ENCODE measurements at places on chromosomes 16 and 17.
A peak's percentile ranks its signal among the peaks of the same experiment; 100 is the strongest.

- DNase-seq: no peak
Measured at GRCh38 chr17:82018152-82018988, 4.3 kb downstream of the CENPX start.

GRCh38 chr16:79959226-79959625, 358.7 kb upstream of the MAF start:
- DNase-seq: no peak

DNA sequence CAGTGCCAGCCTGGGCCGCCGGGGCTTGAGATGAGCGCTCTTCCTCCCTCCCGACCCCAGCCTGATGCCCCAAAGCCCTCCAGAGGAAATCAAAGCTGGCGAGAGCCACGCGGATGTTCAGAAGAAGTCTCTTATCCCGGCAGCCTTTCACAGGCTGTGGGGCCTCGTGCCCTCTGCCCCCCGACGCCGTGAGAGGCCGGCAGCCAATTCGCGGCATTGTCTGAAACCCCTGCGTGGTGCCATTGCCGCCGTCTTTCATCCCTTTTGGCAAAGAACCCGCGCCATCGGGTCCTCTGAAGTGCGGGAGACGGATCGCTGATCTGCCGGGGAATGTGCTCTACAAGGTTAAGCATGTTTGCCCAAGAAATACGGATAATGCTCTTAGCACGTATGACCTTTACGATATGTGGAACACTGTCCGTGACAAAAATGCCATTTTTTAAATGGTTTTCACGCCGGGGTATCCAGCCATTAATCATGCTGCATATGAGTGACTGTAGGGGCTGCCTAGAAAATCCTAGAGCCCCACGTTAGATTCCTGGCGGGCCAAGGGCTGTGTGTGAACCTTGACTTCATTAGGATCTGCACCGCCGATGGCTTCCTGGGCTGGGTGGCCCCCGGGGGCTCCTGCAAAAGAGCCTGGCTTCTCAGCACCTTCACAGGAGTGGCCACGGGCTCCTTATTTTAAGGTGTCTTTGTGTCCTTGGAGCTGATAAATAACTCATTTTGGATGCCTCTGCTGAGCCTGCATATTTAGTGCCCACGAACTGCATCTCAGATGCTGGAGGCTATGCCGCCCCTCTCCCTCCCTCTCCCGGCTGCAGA, 165.1 kb upstream of the TNRC6C start:
- no peak for DNase-seq

GRCh38 chr17:19461116-19461515, 50.1 kb downstream of the RNF112 start:
- DNase-seq: no peak

- DNase-seq: no peak
Measured at GRCh38 chr16:82451449-82451848, 175.3 kb upstream of the CDH13 start.

- DNase-seq: no peak
Measured at GRCh38 chr16:10813099-10813455, 5.5 kb downstream of the TVP23A start.

- DNase-seq: no peak
Measured at GRCh38 chr17:43547189-43547550, 1.0 kb upstream of the ETV4 start.

DNA sequence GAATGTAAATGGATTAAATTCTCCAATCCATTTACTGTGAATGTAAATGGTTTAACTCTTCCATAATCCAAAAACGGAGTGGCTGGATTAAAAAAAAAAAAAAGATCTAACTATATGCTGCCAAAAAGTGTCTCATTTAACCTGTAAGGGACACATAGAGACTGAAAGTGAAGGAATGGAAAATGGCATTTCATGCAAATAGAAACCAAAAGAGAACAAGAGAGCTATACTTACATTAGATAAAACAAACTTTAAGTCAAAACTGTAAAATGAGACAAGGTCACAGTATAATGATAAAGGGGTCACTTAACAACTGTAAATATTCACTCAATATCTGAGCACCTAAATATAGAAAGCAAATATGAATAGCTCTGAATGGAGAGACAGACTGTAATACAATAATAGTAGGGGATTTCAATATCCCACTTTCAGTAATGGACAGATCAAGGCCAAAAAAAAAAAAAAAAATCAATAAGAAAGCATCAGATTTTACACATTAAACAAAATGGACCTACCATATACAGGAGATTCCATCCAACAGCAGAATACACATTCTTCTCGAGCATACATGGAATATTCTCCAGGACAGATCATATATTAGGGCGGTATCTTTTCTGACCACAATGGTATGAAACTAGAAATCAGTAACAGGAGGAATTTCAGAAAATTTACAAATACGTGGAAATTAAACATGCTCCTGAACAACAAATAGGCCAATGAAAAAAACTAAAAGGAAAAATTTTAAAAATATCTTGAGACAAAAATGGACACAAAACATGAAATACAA, 36.4 kb downstream of the CDR2 start:
- DNase-seq: no peak

DNA sequence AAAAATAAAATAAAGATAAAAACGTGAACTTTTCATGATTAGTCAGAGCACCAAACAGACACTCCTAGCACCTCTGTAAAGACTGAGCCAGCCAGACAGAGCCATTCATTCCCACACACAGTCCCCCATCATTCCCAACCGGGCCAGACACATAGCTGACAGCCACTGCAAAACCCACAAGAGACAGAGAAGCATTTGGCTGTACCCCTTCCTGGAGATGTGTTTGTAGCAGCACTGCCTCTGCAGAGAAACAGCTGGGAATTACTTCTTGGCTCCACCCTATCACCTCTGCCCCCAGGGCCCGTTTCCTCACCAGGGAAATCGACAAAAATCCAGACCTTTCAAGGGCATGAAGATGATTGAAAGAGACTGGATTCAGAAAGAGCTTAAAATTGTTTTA, 46.4 kb downstream of the MYH11 start:
- DNase-seq: peak; percentile 22

- no peak for DNase-seq
Measured at GRCh38 chr17:49403514-49404289, 11.0 kb downstream of the PHB1 start.

DNA sequence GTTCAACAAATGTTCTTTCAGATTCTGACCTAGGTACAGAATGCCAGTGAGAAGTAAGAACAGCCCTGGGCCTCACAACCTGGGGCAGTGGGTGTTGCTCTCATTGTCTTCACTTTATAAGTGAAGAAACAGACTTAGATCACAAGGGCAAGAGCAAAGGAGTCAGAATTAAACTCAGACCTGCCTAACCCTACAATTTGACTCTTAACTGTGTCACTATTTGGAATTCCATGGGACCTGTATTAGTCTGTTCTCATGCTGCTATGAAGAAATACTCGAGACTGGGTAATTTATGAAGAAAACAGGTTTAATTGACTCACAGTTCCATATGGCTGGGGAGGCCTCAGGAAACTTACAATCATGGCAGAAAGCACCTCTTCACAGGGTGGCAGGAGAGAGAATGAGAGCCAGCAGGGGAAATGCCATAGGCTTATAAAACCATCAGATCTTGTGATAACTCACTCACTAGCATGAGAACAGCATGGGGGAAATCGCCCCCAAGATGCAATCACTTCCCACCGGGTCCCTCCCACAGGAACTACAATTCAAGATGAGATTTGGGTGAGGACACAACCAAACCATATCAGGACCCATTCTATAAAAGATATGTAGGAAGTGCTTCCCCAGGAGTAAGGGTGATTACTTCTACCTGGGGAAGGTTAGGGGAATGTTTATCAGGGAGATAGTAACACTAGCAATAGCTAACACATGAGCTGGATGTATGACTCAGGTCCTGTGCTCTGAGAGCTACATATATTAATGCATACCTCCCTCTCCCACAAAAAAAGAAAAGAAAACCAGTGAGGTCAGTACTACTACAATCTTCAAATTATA, 270.1 kb downstream of the SOX9 start:
- no peak for DNase-seq

DNA sequence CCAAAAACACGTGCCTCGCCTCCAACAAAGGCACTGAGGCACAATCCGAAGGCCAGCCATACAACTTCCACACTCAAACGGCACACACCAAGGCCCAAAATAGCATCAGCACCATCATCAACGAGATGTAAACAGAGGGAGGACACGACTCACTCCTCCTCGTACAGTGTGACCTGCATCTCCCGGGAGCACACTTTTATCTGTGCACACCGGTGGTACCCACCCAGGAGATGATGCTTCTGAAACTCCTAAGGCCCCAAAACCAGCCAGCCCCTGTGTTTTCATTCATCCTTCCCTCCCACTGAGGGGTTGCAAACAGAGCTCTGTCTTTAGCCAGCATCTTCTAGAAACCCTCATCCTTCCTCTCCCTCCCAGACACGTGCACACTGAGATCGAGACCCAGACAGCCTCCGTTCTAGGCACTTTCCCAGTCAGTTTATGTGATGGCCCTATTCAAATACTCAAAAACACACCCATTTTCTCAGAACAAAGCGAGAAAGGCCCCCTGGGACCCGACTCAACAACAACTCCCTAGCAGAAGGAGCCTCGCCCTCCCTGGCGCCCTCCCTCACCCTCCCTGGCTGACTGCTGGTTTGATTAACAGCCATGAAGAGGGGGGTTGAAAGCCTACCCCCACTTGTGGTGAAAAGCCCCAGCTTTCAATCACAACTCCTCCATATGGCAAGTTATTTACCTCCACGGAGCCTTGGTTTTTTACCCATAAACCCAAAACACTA, 76.3 kb downstream of the GAS7 start:
- DNase-seq: no peak

- no peak for DNase-seq
Measured at GRCh38 chr17:78359321-78359996, 418 bp downstream of the SOCS3 start.

DNA sequence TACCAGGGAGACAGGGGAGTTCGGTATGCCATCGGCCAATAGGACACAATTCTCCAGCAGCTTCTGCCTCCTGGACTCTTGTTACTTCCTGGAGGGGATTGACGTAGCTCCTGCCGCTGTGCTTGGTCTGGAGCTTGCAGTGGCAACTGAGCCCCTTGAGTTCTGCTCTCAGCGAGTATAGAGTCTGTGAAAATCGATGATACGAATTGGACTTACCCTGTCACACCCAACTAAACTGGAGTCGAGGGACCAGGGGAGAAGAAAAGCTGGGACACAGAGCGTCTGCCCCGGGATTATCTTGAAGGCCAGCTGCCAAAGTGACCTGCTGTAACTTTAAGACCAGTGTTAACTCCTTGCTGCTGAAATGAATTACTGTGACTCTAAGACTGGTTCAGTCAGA, 22.2 kb downstream of the SEC14L1 start:
- no peak for DNase-seq

DNA sequence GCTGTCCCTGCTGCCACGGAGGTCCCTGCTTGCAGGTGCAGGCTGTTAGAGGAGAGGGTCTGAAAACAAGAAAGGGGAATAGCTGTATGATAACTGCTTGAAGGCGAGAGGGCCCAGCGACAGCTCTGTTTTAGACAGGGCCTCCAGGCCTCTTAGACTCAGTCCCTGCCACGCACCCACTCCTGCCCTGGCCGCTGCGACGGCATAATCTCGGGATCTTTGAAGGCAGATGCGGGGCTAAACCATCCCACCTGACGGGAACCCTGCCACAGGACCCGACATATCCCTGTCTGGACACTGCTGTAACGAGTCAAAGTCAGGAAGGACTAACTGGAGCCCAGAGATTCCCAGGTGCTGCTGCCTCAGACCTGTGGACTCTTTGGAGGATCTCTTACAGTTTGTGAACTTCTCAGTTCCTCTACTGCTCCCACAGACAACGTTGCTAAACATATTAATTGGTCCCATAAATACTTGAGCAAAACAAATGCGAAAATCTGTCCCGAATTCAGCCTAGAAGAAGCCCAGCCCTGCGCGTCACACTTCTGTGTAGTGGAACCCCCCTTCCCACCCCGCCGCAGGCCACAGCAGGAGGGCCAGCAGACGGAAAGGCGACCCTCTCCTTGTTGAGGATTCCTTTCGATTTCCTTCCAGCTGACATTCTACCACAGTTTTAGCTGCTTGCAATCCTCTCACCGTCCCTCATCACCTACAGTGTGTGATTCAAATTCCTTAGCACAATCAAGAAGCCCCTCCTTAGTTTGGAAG, 998 bp upstream of the TMEM11 start:
- DNase-seq: no peak

- DNase-seq: no peak
Measured at GRCh38 chr16:86899757-86900156, 321.4 kb downstream of the FOXL1 start.

DNA sequence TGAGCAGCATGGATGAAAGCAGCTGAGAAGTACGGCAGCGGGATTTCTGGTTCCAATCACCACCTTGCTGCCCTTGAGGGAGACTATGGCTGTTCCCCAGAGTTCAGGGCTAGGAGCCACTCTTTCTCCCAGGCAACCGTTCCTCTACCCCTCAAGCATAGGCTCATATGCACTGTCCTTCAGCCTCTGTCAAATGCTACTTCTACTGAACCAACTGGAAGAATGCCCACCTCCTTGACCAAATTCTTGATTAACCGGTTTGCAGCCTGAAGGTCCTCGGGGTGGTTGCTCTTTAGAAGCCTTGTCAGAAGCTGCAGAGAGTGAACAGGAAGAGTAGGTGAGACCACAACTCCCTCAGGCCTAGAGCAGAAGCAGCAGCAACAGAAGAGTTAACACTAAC, 23.8 kb downstream of the GGA2 start:
- DNase-seq: no peak

DNA sequence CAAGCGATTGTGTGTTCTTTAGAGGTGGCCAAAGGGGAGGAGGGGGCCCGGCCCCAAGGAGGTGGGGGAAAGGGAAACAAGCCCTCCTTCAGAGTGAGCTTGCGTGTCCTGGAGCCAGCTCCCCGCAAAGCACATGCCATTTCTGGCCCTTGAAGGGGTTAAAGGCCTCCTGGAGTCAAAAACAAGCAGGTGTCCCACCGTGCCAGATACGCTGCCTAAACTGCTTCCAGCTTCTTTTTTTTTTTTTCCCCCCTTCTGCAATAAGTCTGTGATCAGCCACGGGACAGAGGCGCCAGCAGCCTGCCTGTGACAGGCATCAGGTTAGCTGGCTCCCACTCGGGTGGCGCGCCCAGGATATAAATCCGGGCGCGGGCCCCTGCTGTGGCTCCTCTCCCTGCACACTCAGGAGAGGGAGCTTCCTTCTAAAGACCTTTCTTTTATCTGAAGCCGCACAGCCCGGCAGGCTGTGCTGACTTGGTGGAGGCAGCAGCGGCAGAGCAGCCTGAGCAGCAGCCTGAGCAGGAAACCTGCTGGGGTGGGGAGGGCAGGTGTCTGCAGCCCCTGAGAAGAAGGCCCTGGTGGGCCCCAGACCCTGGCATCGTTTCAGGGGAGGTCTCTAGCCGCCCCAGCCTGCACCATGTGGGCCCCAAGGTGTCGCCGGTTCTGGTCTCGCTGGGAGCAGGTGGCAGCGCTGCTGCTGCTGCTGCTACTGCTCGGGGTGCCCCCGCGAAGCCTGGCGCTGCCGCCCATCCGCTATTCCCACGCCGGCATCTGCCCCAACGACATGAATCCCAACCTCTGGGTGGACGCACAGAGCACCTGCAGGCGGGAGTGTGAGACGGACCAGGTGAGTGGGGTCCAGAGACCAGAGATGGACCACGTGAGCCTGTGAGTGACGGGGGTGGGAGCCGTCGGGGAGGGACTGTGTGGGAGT, at the start of gene WFIKKN2:
Gene WFIKKN2 (plus strand): TSS at position 286 of the 934 bp plus-strand sequence. CDS start 352 bp downstream, at position 638.
- DNase-seq: no peak

GRCh38 chr16:85768199-85768598, 17.3 kb upstream of the C16orf74 start:
- DNase-seq: no peak

- no peak for DNase-seq
Measured at GRCh38 chr16:31874366-31875111, 932 bp downstream of the ZNF267 start.
